ENCODE measurements at places on chromosomes 13 and 19.

DNA sequence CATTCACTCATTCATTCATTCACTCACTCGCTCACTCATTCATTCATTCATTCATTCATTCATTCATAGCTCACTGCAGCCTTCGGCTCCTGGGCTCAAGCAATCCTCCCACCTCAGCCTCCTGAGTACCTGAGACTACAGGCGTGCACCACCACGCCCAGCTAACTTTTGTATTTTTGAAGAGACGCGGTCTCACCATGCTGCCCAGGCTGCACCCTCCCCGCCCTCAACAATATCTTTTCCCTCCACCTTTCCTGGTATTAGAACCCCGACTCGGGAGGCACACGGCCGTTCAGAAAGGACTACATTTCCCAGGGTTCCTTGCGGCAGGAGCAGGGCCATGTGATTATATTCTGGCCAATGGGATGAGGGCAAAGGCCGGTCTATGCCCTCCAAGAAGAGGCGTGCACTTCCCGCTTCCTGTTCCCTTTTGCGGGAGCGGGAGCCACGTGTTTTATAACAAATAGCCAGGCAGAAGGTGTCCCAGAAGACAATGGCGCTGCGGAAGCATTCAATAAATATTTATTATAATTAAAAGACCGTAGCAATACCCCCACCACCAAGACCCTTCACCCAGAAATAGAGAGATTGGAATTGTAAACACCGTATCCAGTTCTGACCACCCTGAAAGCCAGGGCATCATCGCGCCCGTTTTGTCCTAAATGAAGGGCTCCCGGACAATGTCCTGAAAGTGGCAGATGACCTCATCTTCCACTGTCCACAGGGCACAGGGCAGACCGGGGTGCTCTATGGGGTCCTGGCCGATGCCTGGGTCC, 15.9 kb downstream of the TICAM1 start:
- peak; percentile 90 for DNase-seq

- no peak for DNase-seq
These were observed 3.8 kb downstream of the COX6B2 start for GRCh38 chr19:55350620-55351315.

DNA sequence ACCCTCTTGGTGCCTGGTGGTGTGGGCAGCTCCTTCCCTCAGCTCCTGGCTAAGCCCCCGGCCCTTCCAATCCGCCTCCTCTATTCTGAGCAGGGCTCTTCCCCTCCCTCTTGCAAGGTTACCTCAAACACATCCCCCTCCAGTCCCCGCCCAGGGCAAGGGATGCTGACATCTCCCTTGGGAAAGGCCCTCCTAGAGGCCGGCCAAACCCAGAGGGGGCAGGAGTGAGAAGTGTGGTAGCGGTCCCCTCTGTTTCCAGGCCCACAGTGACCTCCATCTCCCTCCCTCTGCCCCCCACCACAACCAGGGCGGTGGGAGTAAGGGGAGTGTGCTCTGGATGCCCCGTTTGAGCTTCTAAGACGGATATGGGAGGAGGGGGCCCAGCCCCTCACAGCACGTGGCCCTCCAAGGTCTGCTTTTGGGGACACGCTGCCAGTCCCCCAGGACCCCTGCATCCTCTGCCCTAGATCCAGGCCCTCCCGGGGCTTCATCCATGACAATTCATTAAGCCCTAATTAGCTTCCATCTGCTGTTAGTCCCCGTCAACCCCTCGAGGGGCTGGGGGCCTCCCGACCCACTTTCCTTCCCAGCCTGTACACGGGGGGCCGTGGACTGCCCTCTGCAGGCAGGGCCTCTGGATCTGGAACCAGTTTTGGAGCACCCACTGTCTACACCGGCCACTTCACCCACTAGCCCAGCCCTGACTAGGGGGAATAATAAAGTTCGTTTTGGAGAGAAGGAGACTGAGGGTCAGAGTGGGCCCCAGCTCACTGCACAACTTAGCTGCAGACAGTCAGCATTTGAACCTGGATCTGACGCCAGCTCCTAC, 2.3 kb downstream of the LINGO3 start:
- DNase-seq: no peak

GRCh38 chr19:31330237-31330636, 19.0 kb downstream of the TSHZ3 start:
- no peak for DNase-seq

DNA sequence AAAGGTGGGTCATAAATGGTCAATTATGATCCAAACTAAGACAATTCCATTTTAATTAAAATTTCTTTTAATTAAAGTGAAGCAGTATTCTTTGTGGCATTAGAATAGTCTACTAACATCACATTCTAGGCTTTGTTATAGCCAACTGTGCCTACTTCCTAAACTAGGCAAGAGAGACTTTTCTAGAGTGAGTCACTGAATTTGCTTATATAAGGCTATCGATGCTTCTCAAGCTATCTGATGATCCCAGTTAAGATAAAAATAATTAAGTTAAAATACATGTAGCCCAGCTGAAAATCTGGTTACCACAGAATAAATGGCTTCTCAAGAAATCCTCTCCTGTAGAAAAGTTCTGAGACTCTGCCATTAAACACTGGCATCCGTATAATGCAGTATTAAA, 12.5 kb downstream of the ANKRD10 start:
- DNase-seq: no peak

DNA sequence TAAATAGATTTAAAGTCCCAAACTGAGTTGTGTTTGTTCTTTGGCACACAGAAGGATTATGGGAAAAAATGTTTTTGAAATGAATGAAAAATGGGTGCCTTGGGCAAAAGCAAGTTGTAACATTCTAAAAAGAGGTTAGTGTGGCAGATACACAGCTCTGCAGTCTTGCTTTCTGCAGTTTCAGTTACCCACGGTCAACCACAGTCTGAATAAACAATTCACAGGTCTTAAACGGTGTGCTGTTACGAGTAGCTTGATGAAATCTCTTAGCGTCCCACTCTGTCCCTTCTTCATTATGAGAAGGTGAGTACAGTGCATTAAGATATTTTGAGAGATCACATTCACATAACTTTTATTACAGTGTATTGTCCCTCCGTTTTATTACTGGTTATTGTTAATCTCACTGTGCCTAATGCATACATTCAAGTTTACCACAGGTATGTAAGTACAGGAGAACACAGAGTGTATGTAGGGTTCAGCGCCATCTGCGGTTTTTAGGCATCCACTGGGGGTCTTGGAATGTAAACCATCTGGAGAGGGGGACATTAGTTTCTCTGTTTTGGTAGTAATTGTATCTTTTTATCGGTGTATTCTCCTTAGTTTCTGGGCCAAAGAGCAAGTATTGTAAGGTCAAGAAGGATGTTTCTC, 8.1 kb downstream of the FARP1 start:
- DNase-seq: no peak

GRCh38 chr13:106499113-106499512, 36.3 kb downstream of the EFNB2 start:
- no peak for DNase-seq

GRCh38 chr13:113793718-113794085, 34.7 kb downstream of the TMEM255B start:
- DNase-seq: no peak

GRCh38 chr13:20989656-20990321, 71.6 kb downstream of the LATS2 start:
- no peak for DNase-seq

- peak; percentile 23 for DNase-seq
These were observed 25.8 kb downstream of the LACC1 start for GRCh38 chr13:43905435-43906031.

DNA sequence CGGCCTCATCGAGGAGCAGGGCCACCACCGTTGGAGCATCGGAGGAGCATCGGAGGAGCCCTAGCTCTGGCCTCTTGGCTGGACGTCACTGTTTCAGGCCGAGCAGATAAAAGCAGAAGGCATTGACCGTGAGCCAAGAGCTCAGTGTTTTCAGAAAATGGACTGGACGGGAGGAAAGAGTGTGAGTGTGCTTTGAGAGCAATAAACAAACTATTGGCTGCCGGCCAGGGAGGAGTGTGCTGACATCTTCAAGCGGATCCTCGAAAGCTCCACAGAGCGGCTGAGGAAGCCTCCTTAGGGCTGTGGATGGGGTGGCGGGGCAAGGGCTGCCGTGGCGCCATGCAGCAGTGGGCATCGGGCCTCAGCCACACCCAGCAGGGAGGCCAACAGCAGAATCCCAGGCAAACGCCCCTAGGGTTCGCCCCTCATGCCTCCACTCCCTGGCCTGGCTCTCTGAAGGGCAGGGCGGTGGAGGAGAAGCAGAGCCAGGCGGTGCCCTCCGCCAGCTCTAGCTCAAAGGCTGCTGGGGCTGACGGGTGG, 41.8 kb downstream of the IRS2 start:
- no peak for DNase-seq

- no peak for DNase-seq
These were observed 7.2 kb downstream of the GJB2 start for GRCh38 chr13:20185366-20186056.

- DNase-seq: no peak
These were observed 20.8 kb upstream of the EPHX3 start for GRCh38 chr19:15253061-15253460.

GRCh38 chr13:75798353-75799255, 162.5 kb downstream of the LMO7 start:
- no peak for DNase-seq

DNA sequence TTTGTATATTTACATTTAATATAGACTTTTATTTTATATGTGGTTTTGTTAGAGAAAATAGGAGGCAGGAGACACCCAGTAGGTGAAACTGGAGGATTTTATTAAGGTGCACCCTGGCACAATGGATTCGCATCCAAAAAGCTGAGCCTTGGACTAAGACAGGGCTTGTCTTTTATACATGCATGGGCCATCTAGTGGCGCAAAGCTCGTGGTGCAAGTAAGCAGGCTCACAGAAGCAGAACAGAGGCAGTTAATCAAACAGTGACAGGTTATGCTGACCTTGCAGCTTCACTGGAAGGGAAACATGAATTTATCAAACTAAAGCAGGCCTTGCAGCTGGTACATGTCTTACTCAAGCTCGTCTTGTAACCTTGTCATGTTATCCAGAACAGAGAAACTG, 58.8 kb upstream of the ZNF681 start:
- DNase-seq: no peak

- peak; percentile 99 for DNase-seq
These were observed 435 bp upstream of the DAZAP1 start for GRCh38 chr19:1406774-1407527.

- no peak for DNase-seq
These were observed 3.3 kb upstream of the PEX11G start for GRCh38 chr19:7492142-7492541.

DNA sequence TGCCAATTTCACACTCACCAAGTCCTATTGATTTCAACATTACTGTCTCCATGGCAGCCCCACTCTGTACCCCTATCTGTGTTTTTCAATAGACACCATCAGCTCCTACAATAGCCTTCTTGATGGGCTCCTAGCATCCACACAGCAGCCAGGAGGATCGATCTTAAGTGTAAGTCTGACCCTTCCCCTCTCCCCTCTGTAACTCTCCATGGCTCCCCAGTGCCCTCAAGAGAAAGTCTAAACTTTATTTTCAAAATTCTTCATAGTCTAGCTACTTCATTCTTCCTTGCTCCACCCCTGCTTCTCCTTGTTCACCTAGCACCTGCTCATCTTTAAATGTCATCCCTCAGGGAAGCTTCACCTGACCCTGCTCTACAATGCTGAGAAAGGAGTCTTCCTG, 30.0 kb upstream of the ZNRF4 start:
- DNase-seq: no peak

GRCh38 chr13:50855681-50856080, 12.2 kb upstream of the DLEU7 start:
- DNase-seq: no peak

GRCh38 chr19:35204799-35205732, 23.5 kb downstream of the FAM187B start:
- DNase-seq: peak; percentile 54

DNA sequence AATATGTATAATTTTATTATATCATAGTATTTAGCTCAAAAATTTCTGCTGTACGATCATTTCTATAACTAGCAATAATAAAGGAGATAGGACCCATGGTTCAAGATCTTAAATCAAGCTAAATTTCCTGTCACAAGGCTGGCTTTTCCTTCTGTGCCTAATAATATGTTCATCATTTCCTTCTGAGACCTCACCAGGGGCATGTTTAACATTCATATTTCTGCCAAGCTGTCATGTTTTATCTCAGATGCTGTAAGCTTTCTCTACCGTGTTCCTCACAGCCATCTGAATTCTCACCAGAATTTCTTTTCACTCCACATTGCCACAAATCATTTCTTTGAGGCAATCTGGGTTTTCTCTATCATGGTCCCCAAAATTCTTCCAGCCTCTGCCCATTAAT, 482.3 kb upstream of the SGCG start:
- no peak for DNase-seq

DNA sequence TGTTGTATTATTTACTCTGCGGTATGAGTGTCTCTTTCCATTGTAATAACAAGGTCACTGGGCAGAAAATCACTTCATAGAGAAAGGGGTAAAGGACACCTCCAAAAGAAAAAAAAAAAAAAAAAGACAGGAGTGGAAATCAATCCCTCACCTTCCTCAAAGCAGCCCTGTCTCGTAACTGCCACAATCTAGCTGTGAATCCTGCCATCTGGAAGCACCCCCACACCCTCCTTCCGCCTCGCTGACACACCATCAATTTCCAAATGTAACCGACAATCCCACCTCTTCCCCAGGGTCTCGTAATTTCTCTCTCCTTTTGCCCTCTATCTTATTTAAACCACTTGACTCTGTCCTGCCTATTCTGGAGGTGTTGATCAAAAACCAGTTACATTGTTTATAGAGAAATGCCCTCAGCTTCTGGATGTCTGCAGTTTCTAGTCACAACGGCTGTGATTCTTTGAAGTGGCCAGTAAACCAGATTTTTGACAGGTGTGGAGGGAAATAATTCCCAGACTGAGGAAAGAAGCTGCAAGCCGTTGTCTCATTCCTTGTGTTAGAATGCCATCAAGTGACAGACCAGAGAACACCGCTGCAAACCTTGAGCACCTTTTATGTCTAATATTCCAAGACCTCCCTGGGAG, 9.1 kb upstream of the POP4 start:
- DNase-seq: no peak

- no peak for DNase-seq
These were observed 81.5 kb upstream of the FAM216B start for GRCh38 chr13:42699912-42700311.

- DNase-seq: no peak
These were observed 25.2 kb upstream of the ARGLU1 start for GRCh38 chr13:106593132-106593531.

GRCh38 chr19:29171525-29171924, 41.4 kb downstream of the UQCRFS1 start:
- DNase-seq: no peak

DNA sequence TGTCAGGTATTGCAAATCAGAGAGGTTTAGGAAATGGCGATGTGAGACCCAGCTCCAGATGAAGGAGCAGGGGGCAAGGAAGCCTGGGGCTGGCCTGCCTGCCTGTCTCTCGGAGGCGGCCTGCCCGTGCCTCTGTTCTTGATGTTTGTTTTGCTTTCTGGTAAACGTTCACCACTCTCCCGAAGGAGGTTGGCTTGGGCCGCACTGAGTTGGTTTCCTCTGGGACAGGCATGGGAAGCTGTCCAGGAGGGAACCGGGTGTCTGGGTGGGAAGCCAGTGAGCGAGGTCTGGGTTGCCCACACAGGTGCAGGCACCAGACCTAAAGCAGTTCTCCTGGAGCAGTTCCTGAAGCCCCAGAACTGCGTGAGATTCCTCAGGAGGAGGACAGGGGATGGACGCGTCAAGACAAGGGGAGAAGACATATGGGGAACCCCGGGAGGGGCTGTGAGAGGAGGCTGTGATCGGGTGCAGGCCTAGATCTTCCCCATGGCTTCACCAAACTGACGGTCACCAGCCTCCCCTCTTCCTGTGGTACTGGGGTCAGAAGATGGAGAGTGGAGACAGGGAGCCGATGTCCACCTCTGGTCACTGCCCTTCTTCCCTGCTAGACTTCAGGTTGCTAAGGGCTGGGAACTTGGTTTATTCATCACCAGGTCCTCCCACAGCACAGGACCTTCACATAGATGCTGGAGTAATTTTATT, 15.2 kb downstream of the COL4A2 start:
- DNase-seq: no peak
